Large intestine (tissue), 12 donors: ENCODE measurements at places on chromosomes 3 and 15. TPM values are rescaled to one million over a fixed set of nuclear protein-coding genes. Genes with fewer than 3 reads are reported as not detected.

DNA sequence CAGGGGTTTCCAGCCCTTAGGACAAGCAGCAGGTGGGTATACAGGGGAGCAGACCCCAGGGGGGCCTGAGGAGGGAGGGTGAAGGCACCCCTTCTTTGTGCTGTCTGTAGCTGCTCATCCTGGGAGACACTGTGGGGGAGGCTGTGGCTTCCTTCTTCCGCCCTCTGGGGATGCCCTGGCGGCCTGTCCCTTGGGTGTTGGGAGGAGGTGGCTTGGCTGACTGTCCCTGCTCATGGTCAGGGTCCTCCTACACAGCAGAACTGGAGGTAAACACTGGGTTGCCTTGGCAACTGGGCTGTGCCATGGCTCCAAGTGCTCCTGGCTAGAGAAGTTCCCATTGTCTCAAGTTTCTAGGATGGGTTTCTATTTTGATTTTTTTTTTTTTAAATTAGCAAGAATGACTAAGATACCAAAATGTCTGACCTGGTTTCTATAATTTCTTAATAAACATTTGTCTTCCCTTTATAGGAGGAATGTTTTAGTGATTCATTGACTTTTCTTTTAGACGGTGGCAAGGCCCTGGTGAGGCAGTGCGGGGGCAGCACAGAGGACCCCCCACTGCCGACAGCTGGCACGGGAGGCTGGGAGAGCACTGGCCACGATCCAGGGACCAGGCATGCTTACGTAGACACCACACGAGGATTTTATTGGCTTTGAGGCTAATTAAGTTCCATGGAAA, 12.4 kb downstream of the KLF13 start:
- no peak overlapping the region for H3K27ac ChIP-seq
- peaks cover 25% of the 10 kb centered on the region for H3K4me1 ChIP-seq
- peak; percentile 29 for DNase-seq
- H3K4me3 ChIP-seq, result no peak overlapping the region
- H3K27me3 ChIP-seq, result no peaks in the 10 kb centered on the region

GRCh38 chr15:67968966-67969365, 85.1 kb upstream of the PIAS1 start:
- no peak overlapping the region for H3K27ac ChIP-seq
- H3K36me3 ChIP-seq, result no peaks in the 10 kb centered on the region
- no peak for DNase-seq
- peaks cover 3% of the 10 kb centered on the region for H3K4me1 ChIP-seq
- H3K27me3 ChIP-seq, result no peaks in the 10 kb centered on the region

DNA sequence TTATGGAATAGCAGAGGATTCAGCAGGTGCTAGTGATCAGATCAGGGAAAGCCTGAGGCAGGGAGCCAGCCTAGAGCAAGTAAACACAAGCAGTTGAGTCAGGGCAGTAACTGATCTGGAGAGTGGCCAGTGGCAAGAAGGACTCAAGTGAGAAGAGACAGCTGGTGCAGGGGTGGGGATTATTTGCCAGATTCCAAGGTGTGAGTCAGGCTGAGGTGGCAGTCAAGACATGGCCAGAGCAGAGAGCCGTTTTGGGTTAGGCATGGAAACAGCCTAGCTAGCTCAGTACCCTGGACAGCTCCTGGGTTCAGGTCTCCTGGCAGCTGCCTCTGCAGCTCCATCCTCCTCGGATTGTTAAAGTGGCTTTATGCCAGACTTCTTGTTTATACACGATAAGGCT, 281.9 kb upstream of the ONECUT1 start:
- H3K36me3 ChIP-seq, result no peaks in the 10 kb centered on the region
- no peaks in the 10 kb centered on the region for H3K4me1 ChIP-seq
- H3K4me3 ChIP-seq, result no peak overlapping the region
- peak; percentile 9 for DNase-seq

GRCh38 chr3:124258057-124258500, 266.2 kb upstream of the ROPN1 start:
- no peak overlapping the region for H3K27ac ChIP-seq
- no peak overlapping the region for H3K4me3 ChIP-seq
- H3K36me3 ChIP-seq, result no peaks in the 10 kb centered on the region
- DNase-seq, result no peak
- H3K4me1 ChIP-seq, result no peaks in the 10 kb centered on the region

DNA sequence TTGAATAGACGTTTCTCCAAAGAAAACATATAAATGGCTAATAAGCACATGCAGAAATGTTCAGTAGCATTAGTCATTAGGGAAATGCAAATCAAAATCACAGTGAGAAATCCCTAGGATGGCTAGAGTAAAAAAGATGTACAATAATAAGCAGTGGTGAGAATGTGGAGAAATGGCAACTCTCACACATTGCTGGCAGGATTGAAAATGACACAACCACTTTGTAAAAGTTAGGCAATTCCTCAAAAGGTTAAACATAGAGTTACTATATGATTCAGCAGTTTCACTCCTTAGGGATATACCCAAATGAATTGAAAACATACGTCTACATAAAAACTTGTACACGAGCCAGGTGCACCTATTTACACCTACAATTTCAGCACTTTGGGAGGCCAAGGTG, 108.7 kb downstream of the ITPR1 start:
- no peak for DNase-seq
- no peak overlapping the region for H3K4me3 ChIP-seq
- no peak overlapping the region for H3K27ac ChIP-seq
- H3K36me3 ChIP-seq, result no peaks in the 10 kb centered on the region
- H3K4me1 ChIP-seq, result no peaks in the 10 kb centered on the region

- H3K4me3 ChIP-seq, result no peak overlapping the region
- no peak for DNase-seq
- H3K27ac ChIP-seq, result no peak overlapping the region
- no peaks in the 10 kb centered on the region for H3K27me3 ChIP-seq
- H3K4me1 ChIP-seq, result no peaks in the 10 kb centered on the region
- no peaks in the 10 kb centered on the region for H3K36me3 ChIP-seq
Measured at GRCh38 chr3:43062564-43063040, 43.3 kb downstream of the POMGNT2 start.

EDEM1 gene
- 22.2 TPM for polyA plus RNA-seq

GRCh38 chr15:78047761-78048627, 29.5 kb downstream of the TBC1D2B start:
- H3K27me3 ChIP-seq, result no peaks in the 10 kb centered on the region
- no peak for DNase-seq
- H3K27ac ChIP-seq, result peak overlapping the region; percentile 20
- peaks cover 25% of the 10 kb centered on the region for H3K36me3 ChIP-seq
- H3K4me3 ChIP-seq, result no peak overlapping the region

RPSA gene
- 1,397 TPM for polyA plus RNA-seq

TERC gene
- polyA plus RNA-seq, result 1.1 TPM

C3orf85 gene
- 95.5 TPM for polyA plus RNA-seq

- no peaks in the 10 kb centered on the region for H3K4me1 ChIP-seq
- no peak overlapping the region for H3K27ac ChIP-seq
Measured at GRCh38 chr3:44721231-44722102, 8.0 kb upstream of the ZNF501 start.

DNA sequence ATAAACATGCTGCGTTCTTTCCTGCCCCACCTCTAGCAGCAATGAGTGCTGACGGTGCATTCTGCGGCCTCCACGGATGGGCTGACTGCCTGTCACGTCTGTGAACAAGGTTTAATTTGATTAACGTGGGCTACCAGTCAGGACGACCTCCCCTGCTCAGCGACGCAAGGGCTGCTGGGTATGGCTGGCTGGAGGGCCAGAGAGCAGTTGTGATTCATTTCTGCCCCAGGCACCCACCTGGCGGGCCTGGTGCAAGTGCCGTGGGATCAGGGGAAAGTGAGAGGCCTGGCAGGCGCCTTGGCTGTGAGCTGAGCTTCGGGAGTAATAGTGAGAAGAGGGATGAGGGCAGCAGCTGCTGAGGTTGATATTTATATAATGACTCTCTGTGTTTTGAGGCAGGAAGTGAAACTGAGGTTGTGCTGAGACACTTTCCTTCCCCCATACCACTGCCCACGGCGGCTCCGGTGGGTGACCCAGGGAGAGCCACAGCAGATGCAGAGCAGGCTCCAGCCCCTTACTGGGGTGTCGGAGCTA, 190.4 kb upstream of the BCL6 start:
- no peak overlapping the region for H3K27ac ChIP-seq
- H3K4me1 ChIP-seq, result no peaks in the 10 kb centered on the region
- H3K27me3 ChIP-seq, result no peaks in the 10 kb centered on the region
- no peak overlapping the region for H3K4me3 ChIP-seq

CALML4 gene
- 170 TPM for polyA plus RNA-seq

GRCh38 chr15:38672814-38673670, 108.4 kb upstream of the RASGRP1 start:
- H3K4me3 ChIP-seq, result no peak overlapping the region
- no peaks in the 10 kb centered on the region for H3K36me3 ChIP-seq
- H3K27me3 ChIP-seq, result peaks cover 3% of the 10 kb centered on the region
- DNase-seq, result no peak

DNA sequence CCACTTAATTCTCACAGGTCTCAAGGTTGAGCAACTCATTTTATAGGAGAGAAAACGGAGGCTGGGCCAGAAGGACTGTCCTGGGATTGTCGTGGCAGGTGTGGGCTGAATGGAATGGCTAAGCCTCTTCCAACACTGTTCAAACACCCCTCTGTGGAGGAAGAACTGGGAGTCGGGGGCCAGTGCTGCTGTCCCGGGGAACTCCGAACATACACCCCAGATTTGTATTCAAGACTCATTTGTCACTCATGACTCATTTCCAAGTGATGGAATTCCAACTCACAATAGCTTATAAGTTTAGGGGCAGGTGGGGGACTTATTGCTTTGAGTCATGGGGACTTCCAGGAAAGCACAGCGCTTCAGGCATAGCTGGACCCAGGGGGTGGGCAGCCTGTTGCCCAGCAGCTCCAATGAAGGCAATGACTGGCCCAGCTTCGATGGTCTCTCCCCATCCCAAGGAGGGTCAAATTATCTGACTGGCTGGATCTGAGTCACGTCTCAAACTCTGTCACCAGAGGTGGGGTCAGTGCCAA, 72.5 kb downstream of the TM2D3 start:
- no peaks in the 10 kb centered on the region for H3K36me3 ChIP-seq
- DNase-seq, result no peak
- peaks cover 4% of the 10 kb centered on the region for H3K27me3 ChIP-seq
- H3K4me3 ChIP-seq, result no peak overlapping the region

SLC15A2 gene
- polyA plus RNA-seq, result 3.2 TPM

GRCh38 chr3:26202169-26202568, 412.3 kb downstream of the OXSM start:
- H3K4me1 ChIP-seq, result no peaks in the 10 kb centered on the region
- H3K4me3 ChIP-seq, result no peak overlapping the region

A4GNT gene
- polyA plus RNA-seq, result 0.07 TPM

DNA sequence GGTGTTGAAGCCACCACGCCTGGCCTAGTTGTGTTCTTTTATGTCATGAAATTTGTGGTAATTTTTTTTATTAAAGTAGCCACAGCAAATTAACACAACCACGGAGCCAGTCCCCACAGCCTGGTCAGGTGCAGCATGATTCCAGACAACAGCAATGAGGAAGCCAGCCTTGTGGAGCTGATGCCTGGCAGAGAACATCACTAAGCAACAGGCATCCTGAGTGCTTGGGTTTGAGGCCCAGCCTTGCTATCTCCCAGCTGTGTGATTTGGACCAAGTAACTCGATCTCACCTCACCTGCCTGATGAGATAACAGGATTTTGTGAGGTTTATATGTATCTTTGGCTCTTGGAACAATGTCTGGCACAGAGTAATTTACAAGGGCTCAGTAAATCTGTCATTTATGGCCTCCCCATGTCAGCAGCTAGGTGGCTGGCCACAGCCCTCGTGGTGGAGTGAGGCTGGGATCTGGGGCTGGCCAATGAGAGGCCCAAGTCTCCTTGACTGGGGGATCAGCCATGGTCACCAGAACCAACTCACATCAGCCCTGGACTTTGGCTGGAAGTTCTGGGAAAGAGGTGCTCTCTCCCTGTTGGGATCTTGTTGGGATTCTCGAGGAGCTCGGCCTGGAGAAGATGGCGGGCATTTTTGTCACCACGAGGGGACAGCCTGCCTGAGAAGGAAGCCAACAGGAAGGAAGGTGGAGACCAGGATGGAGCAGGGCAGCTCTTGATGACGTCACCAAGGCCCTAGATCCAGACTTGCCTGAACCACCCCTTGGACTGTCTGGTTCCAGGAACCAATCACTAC, 22.8 kb upstream of the FLNB start:
- H3K4me3 ChIP-seq, result no peak overlapping the region
- peak overlapping the region; percentile 12 for H3K27ac ChIP-seq

GRCh38 chr3:153285194-153285641, 123.2 kb downstream of the RAP2B start:
- no peak for DNase-seq
- H3K4me3 ChIP-seq, result no peak overlapping the region
- no peaks in the 10 kb centered on the region for H3K36me3 ChIP-seq
- no peaks in the 10 kb centered on the region for H3K27me3 ChIP-seq
- no peaks in the 10 kb centered on the region for H3K4me1 ChIP-seq

ANKUB1 gene
- 0.12 TPM for polyA plus RNA-seq

SEMA5B gene
- 5.4 TPM for polyA plus RNA-seq

GOLGA6A gene
- polyA plus RNA-seq, result 0.15 TPM

GRCh38 chr15:71333839-71334238, 218.6 kb downstream of the THSD4 start:
- H3K36me3 ChIP-seq, result no peaks in the 10 kb centered on the region
- no peak for DNase-seq
- no peak overlapping the region for H3K4me3 ChIP-seq
- no peaks in the 10 kb centered on the region for H3K27me3 ChIP-seq
- H3K4me1 ChIP-seq, result peaks cover 36% of the 10 kb centered on the region

DNA sequence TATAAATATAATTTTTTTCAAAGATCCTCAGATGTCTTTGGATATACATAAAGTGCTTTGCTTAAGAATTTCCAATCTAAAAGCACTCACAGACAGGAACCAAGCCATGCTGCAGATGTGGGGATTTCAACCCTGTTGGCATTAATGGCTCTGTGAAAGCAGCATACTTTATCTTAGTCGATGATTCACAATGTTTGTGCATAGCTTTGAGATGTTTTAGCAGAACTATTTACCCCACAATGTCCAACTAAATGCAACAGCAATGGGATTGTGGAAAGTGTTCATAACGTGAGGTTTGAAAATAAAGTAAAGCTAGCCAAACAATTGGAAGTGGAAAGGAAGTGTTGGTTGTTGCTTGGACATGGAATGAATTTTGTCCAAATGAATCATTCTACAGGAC, 371.4 kb downstream of the SOX2 start:
- no peaks in the 10 kb centered on the region for H3K27me3 ChIP-seq
- H3K36me3 ChIP-seq, result no peaks in the 10 kb centered on the region
